A549 treated with DMSO at 1 μM for 4 hours (cell line): ENCODE measurements at places on chromosomes 5 and 9. TPM values are rescaled to one million over a fixed set of nuclear protein-coding genes. Genes with fewer than 3 reads are reported as not detected.

CENPH gene
- 23.1 to 31.0 TPM (median 29.2 TPM) in 5 replicates for total RNA-seq

CATSPER3 gene
- total RNA-seq: 0.17 to 0.63 TPM (median 0.47 TPM) in 5 replicates

TSPAN17 gene
- 57.1 to 69.3 TPM (median 63.6 TPM) in 5 replicates for total RNA-seq

PCDHB7 gene
- total RNA-seq: not detected in 5 replicates

CARD9 gene
- 0.64 to 2.6 TPM (median 1.1 TPM) in 5 replicates for total RNA-seq
